Dermis blood vessel endothelial cell (primary cell): ENCODE measurements at places on chromosomes 11 and 22.

DNA sequence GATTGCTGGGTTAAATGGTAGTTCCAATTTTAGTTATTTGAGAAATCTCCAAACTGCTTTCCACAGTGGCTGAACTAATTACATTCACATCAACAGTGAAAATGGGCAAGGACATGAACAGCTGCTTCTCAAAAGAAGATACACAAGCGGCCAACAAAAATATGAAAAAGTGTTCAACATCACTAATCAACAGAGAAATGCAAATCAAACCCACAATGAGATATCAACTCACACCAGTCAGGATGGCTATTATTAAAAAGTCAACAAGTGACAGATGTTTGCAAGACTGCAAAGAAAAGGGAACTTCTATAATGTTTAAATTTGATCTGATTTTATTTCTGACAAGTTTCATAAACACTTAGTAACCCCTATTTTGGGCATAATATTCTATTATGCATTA is 537.5 kb downstream of the DLG2 start:
- DNase-seq, result no peak

GRCh38 chr11:78420796-78421209 is 3.2 kb upstream of the GAB2 start:
- peak; percentile 65 for DNase-seq

- DNase-seq, result peak; percentile 56
Observed at GRCh38 chr11:125621995-125622394, 3.0 kb upstream of the CHEK1 start.

DNA sequence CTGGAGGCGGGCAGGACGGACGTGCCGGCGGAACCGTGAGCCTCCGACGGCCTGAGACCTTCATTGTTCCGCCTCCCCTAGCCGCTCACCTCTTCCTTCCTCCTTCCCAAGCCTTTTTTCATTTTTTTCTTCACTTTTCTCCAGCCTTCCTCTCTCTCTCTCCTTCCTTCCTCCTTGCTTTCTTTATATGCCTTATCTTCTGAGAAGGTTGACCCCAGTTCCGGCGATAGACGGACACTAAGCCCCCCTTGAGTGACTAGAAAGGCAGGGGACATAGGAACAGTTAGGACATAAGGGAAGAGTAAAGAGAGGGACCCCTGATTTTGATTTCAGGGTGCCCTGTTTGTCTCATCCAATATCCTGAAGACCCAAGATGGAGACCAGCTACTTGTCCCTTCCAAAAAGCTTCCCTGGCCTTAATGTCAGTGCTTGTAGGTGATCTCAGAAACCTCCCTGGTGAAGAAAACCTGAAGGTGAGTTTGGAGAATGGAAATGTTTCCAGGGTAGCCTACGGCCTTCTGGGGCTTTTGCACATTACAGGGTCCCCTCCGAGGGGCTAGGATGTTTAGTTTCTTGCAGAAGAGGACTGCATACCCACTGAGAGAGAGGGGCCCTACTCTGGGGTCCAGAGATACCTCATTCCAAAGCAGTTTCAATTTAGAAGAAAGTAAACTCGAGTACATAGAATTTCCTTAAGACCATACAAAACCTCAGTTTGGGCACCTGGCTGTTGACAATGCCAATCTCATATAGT is 3.5 kb downstream of the ADM start:
- peak; percentile 36 for DNase-seq

GRCh38 chr22:39428597-39429071 is 28.2 kb upstream of the MGAT3 start:
- DNase-seq, result no peak

GRCh38 chr11:112844517-112844916 is 116.7 kb upstream of the NCAM1 start:
- DNase-seq, result no peak

- DNase-seq, result peak; percentile 13
Observed at GRCh38 chr22:35437049-35437448, 37.1 kb downstream of the MCM5 start.

- DNase-seq, result peak; percentile 78
Observed at GRCh38 chr11:83819931-83820549, 533.9 kb upstream of the CCDC90B start.

GRCh38 chr11:17760102-17761029 is 25.8 kb downstream of the KCNC1 start:
- peak; percentile 76 for DNase-seq

GRCh38 chr11:95715777-95716241 is 73.8 kb downstream of the FAM76B start:
- peak; percentile 90 for DNase-seq

- DNase-seq, result no peak
Observed at GRCh38 chr22:26674211-26675190, 17.1 kb downstream of the MIAT start.

- no peak for DNase-seq
Observed at GRCh38 chr11:83574519-83574918, 288.4 kb upstream of the CCDC90B start.

GRCh38 chr11:39102236-39102635 is 2357.2 kb downstream of the LRRC4C start:
- DNase-seq, result no peak

DNA sequence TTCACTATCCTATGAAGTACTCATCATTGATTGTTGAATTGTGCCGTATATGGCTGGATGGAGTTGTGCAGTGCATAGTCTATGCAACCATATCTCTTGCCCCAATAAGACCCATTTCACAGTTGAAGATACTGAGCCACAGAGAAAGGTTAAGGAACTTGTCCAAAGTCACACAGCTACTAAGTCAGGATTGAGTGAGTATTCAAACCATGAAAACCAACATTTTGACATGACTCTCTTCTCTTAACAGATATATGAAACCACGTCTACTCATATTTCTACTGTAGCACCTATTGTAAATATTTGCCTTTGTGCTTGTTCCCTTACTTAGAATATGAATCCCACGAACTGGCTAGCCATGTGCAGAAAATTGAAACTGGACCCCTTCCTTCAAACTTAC is 58.1 kb downstream of the MAML2 start:
- no peak for DNase-seq

- no peak for DNase-seq
Observed at GRCh38 chr11:27660171-27660570, 40.1 kb downstream of the BDNF start.

GRCh38 chr11:61697078-61697502 is 16.9 kb downstream of the DAGLA start:
- no peak for DNase-seq

GRCh38 chr11:117251506-117251905 is 19.0 kb downstream of the RNF214 start:
- DNase-seq, result no peak
